Stimulated activated naive CD8-positive, alpha-beta T cell treated with anti-CD3 and anti-CD28 coated beads, Interleukin-15, Interleukin-2, amounts not matched to agents 100 U/mL and 50 U/mL, for 24 hours (primary cell): ENCODE measurements at places on chromosomes 1 and 21.
A peak's percentile ranks its signal among the peaks of the same experiment; 100 is the strongest.

DNA sequence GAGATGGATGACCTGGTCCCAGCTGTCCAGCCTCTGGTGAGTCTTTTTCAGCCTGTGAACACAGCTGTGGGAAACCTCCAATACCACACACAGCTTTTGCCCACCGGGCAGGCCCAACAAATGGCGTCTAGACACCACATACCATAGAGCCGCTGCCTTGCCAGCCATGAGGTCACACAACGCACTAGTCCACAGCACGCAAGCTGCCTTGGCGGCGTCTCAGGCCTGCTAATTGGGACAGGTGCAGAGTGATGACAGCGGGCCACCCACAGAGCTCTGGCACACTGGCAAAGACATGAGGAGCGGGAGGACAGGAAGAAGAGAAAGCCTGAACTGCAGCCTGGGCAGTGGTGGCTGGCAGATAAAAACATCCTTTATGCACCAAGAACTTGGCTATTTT, 125.5 kb downstream of the ADAMTS1 start:
- no peak for DNase-seq

DNA sequence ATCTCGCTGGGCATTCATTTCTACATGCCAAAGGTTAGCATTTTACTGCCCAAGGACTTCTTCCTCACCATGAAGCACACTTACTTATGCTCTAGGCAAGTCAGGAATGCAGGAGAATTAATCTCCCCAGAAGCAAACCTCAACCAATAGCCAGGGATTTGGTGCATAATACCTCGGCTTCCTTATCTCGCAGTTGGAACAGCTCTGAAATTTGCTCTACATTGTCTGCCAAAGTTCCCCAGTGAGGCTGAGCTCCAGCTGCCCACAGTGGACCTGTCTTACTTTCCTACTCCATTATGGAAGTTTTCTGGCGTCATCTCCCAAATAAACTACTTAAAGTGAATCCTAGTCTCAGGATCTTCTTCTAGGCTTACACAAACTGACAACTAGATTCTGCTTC, 57.6 kb upstream of the PPM1J start:
- DNase-seq, result no peak

DNA sequence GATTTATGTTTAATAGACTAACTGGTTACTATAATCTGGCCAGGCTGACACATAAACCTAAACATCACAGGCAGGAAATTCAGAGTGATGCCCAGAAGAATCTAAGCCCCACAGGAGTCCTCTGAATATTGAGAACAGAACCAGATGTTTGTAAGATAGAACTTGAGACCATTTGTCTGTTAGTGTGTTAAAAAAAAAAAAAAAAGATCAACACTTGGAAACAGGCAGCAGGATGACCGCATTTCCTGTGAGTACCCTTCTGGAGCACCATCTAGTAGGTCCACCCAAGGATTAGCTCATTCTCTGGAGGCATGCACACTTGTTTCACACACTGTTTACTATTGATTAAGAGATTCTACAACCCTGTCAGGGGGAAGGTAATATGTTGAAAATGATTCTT, 111.4 kb upstream of the VANGL1 start:
- no peak for DNase-seq

GRCh38 chr1:177744906-177745305, 225.0 kb downstream of the SEC16B start:
- no peak for DNase-seq

- DNase-seq, result no peak
These were observed 65.4 kb downstream of the ABCA4 start for GRCh38 chr1:94055459-94056122.

- no peak for DNase-seq
These were observed 14.2 kb upstream of the TTC22 start for GRCh38 chr1:54815086-54815876.

DNA sequence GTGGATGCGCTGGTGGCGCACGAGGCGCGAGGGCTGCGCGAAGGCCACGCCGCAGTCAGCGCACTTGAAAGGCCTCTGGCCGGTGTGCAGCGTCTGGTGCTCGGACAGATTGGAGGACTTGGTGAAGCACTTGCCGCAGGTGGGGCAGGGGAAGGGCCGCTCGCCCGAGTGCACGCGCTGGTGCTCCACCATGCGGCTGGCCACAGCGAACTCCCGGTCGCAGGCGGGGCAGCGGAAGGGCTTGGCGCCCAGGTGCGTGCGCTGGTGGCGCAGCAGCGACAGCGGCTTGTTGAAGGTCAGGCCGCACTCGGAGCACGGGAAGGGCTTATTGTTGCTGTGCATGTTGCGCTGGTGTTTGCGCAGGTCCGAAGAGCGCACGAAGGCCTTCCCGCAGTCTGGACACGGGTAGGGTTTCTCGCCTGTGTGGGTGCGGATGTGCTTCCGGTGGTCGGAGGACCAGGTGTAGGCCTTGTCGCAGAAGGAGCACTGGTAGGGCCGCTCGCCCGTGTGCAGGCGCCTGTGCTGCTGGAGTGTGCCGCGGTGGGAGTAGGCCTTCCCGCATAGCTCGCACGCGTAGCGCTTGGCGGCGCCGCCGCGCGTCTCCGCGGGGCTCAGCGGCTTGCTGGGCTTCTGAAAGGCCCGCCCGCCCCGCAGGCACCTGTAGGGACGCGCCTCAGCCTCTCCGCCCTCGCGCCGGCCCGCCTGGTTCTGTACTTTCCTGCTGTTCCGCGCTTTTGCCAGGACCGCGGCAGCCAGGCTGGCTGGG, 4.7 kb downstream of the ZNF648 start:
- DNase-seq, result no peak

DNA sequence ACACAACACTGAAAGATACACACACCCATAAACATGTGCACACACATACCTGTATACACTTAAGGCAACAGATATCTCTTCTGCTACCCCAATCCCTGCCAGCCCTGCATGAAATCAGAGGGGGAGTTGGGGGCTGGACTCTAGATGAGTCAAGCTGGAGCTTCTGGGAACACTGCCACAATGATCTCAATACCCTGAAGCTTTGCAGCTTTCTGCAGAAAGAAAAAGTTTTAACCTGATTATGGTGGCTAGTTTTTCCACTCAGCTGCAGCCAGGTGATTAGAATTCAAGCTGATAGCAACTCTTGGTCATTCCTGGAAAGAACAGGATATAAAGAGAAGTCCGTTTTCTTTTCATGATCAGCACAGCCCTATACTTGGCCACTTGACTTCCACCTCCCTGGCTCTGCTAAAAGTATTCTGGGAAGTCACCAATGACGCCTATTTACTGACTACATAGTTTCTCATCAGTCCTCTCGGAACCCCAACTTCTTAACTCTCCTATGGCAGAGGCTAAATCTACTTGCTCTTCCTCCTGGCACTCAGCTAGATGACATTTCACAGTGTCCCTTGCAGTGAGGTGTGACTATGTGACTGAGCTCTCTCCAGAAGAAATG, 20.7 kb upstream of the DNASE2B start:
- no peak for DNase-seq

DNA sequence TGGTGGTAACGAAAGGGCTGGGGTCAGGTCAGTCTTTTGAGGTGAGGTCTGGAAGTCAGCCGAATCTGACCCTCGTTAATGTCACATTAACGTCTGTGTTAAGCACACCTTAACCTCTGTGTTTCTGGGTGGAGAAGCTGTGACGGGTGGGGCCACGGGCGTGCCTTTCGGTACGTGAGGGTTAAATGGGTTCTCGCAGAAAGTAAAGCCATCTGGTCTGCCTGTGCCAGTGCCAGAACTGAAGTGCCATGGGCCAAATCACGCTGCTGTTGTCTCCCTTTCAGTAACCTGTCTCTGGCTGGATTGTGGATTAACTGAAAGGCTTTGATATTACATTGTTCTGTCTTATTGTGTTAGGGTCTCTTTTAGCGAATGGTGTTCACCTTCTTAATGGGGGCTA, 14.4 kb downstream of the URB2 start:
- DNase-seq, result no peak

GRCh38 chr1:6378096-6378746, 15.3 kb downstream of the ACOT7 start:
- no peak for DNase-seq

DNA sequence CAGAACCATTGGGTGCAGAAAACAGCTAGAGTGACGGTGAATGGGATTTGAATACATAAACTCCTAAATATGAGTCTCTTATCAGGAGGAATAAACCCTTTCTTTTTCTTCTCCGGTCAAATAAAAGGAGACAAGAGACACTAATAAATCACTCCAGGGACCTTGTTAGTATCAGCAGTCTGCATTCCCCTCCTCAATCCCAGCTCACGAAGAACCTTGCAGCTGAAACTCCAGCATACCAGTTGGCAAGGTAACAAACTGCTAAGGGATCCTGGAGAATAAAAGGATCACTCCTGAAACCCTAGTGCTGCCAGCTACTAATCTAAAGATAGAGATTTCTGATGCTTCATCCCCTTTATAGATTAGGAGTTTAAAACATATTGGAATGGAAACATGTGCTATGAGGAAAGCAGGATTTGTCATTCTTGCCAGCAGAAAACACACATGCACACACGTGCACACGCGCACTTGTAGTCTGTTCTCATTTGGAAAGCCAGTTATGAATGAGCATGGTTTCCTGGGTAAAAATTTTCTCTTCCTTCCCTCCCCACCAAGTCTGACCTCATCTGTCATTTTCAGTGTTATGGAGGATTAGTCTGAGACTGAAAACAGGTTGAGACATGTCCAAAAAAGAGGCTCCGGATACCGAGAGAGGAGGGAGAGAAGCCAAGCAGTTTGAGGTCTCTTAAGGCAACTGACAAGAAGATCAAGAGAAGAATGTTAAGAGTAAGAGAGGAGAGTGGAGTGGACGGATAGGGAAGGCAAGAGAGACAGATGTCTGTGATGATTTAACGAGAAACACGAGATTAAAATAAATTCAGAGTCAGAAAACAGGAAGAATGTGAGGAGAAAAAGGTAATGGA, 10.9 kb downstream of the IER5 start:
- peak; percentile 35 for DNase-seq

- no peak for DNase-seq
These were observed 2.6 kb downstream of the MRPS6 start for GRCh38 chr21:34075760-34076660.

- no peak for DNase-seq
These were observed 290.2 kb downstream of the SPATA17 start for GRCh38 chr1:217921126-217921904.

GRCh38 chr1:105359457-105359856, 1609.8 kb downstream of the AMY1C start:
- no peak for DNase-seq

DNA sequence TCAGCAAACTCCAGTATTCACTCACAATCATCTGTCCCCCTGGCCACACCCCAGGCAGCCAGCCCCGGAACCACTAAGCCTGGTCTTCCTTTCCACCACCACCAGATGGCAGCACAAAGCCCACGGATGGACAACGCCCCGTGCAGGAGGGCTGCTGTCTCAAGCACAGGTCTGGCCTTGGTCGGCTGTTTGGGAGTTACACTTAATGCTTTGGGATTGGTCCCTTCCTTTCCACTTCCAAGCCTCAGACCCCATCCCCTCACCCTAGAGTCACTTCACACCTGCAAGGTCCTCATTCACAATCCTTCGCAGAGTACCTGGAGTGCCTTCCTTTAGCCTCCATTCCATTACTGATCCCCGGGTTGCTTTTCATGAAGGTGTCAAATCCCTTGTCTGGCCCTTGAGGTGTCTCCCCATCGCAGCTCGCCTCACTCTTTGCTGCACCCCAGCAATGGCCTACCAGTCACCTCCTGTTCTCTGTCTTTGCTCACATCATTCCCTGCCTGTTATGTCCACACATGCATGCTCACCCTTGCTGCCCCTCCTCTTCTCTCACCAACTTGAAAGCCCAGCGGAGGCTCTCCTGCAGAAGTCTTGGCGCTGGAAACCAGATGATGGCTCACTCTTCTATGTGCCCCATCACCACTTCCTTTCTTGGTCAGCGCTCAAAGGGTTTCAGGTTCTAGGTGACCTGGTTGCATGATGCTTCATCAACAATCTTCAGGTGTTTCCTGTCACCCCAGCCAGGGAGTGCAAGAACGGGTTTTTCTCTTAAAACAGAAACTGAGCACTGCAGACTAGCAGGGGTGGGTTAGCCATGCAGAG, 24.9 kb upstream of the KCNA2 start:
- DNase-seq, result peak; percentile 88

DNA sequence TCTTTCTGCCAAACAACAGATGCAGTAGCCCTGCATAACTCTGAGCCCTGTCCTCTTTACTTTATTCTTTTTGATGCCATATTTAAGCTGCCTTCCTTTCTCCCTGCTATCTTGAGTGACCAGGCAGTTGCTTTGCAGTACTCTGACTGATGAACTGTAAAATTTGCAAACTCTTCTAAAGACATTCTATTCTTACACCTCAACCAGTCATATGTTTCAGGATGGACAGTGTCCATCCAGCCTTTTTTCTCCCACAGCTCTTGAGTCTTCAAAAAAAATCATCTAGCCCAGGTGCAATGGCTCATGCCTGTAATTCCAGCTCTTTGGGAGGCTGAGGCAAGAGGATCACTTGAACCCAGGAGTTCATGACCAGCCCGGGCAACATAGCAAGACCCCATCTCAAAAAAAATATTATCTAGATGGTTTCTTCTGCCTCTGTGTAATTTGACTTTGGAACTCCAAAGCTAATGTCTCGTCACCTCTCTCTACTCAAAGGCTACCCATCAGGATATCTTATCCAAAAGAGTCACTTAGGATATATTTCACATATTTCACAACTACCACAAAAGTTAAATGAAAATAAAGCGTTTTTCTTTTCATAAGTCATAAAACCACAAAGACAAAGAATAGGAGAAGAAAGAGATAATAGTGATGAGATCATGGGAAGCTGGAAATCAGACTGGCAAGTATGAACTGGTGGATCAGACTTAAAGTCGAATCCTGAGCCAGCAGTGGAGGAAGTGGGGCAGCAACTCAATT, 54.6 kb upstream of the IPO9 start:
- no peak for DNase-seq

GRCh38 chr1:156347331-156347730, 9.0 kb downstream of the TSACC start:
- no peak for DNase-seq

GRCh38 chr1:204384636-204385352, 25.1 kb upstream of the PLEKHA6 start:
- DNase-seq, result no peak

GRCh38 chr1:26384076-26384475, 11.5 kb upstream of the ZNF683 start:
- DNase-seq, result no peak

DNA sequence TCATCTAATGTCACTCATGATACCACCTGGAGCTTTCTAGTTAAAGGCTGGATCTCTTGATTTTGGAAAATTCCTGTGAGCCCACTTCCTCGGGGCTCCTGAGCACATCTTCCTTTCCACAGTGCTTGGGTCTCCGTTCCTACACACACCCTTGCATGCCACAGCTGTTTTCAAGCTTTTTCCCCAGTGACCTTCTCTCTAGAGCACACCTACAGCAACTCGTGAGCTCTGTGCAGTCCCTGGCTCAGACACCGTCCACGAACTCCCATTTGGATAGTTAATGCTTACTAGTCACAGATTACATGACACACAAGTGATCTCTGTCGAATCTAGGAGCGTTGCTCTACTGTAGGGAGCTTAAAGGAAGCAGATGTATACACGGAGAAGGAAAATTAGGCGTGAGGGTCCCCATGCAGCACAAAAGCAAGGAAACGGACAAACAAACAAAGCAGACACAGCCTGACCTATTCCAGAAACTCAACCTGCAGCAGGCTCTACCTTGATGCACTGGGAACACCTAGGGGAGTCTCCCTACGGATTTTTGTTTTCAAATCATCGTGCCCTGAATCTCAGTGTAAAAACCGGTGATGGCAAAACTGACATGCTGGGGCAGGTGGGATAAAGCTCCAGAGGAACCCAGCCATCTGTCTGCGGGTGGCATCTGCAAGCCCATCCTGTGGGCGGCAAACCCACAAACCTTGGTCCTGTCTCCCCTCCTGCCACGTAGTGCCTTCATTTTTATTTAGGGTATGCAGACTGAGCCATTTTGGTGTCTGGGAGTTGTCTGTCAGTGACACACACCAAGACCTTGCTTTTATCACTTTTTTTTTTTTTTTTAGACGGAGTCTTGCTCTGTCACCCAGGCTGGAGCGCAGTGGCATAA, 177.8 kb downstream of the RUNX1 start:
- DNase-seq, result no peak
